ENCODE measurements at places on chromosomes 1 and 21.

- DNase-seq: no peak
Observed at GRCh38 chr1:16043521-16043920, at the start of gene CLCNKB. TSS of gene CLCNKB (plus strand) at chr1:16043782. CDS start at chr1:16044493, 711 bp downstream.

DNA sequence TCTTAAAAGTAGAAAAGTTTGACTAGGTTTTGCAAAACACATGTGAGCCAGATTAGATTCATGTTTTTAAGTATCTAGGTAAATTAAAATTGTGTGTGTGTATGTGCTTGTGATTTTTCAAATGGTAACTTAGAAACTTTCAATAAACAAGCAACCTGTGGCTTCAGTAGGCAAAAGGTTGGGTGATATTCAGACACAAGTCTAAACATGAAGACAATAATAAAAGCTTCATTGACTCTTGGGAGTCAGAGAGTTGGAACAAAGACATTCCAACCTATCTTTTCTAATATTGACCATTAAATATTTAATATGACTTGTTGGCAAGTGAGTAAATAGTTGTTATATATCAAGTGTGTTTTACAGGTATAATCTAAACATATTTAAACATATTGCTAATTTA lies 1049.6 kb upstream of the ADGRL4 start:
- DNase-seq: peak; percentile 7

DNA sequence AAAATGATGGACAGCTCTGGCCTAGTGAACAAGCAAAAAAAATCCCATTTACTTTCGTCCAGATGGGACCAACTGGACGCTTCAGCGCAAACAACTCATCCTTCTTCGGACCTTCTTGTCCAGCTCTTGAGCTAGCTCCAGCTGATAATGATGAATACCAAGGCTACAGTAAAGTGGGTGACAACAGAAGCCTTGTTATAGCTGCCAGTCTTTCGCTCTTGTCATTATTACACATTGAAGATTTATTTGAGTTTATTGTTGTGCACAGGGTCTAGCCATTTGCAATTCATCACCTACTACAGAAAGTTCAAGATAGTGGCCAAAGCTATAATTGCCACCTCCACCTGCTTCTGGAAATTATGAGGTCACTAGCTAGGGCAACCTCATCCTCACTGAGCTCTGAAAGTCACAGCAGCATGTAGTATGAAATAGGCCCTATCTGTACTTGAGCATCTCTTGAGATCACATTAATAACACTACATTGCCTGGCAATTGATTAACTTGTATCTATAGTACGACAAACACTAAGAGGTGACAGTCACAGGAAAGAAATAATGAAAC lies 76.9 kb downstream of the GPATCH2 start:
- DNase-seq: no peak

DNA sequence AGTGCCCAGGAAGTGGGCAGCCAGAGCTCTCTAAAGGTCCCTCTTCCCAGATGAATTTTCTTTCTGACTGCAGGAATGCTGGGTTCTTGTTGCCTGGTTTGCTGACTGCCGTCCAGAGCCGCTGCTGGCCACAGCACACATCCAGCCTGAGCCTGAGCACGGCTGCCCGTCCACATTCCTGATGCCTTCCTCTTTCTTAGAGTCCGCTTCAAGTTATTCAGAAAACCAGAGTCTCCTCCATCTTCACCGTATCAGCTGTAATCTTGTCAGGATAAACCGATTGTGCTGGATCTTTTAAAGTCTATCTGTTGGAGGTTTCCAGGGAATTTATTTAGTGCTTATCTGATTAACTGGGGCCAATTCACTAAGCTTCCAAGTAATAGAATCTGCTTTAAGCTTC lies 84.8 kb upstream of the BCAR3 start:
- DNase-seq: no peak

DNA sequence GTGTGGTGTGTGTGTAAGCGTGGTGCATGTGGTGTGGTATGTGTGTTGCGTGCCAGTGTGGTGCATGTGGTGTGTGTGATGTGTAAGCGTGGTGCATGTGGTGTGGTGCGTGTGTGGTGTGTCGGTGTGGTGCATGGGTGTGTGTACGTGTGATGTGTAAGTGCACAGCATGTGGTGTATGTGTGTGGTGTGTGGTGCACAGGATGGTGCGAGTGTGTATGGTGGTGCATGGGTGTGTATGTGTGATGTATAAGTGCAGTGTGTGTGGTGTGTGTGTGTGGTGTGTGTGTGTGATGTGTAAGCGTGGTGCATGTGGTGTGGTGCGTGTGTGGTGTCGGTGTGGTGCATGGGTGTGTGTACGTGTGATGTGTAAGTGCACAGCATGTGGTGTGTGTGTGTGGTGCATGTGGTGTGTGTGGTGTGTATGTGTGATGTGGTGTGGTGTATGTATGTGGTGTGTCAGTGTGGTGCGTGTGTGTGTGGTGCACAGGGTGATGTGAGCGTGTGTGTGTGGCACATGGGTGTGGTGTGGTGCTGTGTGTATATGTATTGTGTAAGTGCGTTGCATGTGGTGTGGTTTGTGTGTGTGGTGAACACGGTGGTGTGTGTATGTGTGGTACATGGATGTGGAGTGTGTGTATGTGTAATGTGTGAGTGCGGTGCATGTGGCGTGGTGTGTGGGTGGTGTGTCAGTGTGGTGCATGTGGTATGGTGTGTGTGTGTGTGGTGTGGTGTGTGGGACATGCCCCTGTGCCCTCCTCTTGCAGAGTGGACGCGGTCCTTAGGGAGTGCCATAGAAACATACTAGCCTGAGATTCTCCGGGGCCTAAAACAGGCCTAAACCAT lies 1.1 kb upstream of the C2CD2 start:
- DNase-seq: no peak

DNA sequence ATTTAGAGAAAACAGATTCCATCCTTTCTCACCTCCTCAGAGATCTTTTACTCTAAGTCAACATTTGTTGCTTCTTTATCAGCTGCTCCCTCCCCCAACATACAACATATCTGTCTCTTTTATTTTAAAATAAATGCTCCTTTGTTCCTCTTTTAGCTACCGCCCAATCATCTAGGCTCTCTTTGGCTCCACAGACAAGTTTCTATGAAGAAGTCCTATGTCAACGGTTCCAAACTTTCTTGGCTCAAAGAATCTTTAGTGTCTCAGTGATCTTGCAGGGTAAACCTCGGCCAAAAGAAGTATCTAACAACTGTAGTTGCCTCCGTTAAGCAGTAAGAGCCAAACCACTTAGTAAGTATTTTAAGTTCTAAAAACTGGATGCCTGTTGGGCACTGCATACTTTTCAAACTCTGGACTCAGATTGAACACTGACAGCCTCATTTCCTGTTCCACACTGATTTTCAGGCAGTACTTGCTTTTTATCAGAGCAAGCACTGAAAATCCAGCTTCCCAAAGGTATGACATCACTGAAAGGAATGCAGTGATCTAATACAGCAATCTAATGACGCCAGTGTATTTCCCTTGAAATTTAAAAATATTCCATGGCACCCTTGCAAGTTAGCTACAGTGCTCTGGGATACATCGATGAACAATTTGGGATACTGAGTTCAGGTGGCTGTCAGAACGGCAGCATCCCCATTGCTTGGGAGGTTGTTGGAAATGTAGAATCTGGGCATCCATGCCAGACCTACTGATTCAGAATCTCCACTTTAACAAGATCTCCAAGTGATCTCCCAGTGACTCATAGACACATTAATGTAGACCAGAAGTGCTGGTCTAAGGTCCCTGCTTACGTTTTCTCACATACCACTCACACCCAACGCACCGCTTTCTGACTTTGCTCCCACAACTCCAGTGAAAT lies 26.8 kb downstream of the EGLN1 start:
- no peak for DNase-seq

DNA sequence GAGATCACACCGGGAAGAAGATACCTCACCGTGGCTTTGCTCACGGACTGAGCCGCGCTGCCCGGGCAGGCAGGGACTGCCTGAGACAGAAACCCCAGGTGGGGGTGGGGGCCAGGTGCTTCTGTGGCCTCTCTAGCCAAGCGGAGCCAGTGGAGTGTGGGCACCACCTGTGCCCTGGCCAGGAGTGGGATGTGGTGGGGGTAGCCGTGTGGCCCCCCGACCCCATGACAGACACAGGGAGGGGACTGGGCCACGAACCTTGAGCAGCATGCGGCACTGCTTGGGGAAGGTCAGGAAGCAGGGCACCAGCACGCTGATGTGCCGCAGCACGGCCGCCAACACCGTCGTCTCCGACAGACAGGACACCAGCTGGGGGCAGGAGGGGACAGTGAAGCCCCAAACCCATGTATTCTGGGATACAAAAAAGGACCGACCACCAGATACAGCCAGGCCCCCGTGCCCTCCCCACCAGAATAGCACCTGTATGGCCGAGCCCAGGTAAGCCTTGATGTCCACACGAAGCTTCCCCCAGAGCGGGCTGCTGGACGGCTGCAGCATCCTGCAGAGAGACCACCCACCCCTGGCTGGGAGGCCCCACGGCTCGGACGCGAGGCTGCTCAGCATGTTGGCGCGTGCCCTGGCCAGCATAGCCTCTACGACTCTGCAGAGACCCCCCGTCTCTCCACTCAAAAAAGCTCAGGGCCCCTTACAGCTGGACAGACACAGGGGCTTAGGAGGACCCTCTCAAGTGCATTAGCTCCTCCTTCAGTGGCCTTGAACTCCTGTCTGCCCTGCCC lies 5.3 kb downstream of the NOC2L start:
- DNase-seq: no peak

GRCh38 chr1:150420560-150421265 lies 56.8 kb downstream of the RPRD2 start:
- peak; percentile 37 for DNase-seq

- DNase-seq: no peak
Observed at GRCh38 chr1:160916666-160917065, 31.7 kb upstream of the ITLN1 start.

DNA sequence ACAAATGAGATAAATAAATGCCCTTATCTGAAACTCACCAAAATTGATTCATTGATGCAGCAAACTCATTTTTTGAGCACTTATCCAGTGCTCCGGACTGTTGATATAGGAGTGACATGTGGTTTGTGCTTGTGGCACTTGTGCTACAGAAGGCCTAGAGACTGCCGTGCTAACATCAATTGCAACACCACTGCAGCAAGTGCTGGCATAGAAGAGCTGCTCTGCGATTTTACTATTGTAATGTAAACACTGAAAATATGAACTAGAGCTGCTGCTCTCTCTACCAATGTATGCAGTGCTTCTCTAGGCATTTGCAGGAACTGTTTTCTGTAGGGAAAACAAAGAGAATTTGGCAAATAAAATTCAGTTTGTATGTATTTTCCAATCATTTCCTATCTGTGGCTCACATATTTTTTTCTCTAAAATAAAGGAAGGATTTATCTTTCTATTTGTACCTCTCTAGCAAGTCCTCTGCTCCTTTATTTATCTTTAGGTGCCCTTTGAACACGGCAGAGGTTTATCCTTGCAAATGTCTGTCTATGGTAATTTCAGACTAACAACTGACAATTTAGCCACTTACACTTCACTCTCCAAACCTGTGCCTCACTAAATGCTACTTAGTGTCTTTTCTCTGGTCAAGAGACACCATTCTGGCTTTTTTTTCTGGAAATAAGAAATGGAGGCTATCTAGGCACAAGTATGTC lies 409.5 kb upstream of the ADGRL2 start:
- no peak for DNase-seq

DNA sequence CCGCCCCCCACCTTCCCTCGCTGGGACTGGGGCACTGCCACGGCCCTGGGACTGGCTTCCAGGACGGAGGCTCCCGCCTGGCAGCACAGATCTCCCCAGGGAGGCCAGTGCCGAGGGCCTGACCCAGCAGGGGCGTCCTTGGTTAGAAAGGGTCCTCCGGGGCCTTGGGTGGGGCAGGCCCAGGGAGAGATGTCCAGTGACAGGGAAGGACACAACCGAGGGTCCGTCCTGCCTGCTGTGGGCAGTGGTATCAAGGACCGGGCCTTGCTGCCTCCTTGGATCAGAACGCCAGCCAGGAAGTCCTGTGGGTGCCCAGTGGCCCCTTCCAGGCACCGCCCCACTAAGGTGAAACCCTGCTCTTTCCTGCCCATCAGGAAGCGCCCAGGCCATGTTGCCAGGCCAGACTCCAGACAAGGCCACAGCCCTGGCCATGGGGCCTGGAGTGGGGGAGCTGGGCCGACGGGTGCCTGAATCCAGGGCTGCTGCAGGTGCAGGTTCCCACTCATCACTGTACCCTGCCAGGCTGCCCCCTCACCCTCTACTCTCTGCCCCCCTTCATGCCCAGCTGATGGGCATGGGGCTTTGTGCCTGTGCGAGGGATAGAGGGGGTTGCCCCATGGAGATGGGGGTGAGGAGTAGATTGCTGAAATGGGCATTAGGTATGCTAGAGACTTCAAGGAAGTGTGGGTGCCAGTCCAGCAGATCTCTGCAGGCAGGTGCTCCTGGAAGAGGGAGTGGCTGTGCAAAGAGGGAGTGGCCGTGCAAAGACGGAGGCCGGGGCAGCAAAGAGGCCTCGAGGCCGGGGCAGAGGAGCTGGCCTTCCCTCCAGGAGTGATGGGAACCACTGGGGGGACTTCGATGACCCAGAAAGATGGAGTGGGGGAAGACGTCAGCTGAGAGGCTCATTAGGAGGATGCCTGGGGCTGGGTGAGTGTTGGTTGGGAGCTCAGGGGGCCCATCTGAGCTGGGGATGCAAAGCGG lies 2.2 kb upstream of the PRKCZ start:
- DNase-seq: no peak
